ENCODE measurements at places on chromosomes 16 and 17.

GRCh38 chr16:50848755-50849514 lies 107.0 kb downstream of the CYLD start:
- no peak for DNase-seq

GRCh38 chr17:55962951-55963401 lies 190.3 kb upstream of the ANKFN1 start:
- no peak for DNase-seq

DNA sequence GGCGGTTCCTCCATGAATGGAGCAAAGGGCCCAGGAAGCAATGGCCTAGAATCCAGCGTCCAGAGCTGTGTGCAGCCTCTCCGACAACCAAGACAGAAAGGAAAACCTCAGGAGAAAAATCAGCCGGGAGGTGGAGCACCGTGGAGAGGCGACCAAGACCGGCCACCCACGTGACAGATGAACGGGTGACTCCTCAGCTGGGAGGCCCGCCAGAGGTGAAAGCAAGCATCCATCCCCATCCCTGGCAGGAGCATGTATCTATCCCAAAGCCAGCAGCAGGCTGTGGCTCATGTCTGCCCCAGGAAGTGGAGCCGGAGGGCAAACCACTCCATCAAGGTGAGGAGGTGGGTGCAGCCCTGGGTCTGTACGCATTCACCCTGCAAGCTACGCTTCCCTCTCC lies 52.1 kb downstream of the FOXL1 start:
- DNase-seq, result no peak

GRCh38 chr16:27355610-27356009 lies 41.8 kb downstream of the IL4R start:
- DNase-seq, result no peak

GRCh38 chr16:57808589-57809228 lies 6.4 kb upstream of the KIFC3 start:
- DNase-seq, result no peak

DNA sequence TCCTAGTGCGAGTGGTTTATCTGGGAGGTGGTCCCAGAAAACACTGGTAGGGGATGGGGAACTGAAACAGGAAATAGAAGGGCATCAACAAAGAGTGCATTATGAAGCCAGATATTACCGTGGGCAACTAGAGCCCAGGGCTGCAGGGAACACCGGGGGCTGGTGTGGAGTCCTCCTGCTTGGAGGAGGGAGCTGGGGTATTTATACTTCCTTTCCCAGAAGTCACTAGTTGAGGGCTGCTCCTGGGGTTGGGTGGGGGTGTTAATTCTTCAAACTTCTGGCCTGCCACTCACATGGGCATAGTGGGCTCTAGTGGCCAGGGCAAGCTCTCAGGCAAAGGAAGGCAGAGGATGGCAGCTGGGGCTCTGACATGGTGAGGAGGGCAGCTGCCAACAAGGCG lies 14.7 kb downstream of the LAT start:
- no peak for DNase-seq

GRCh38 chr17:64063088-64063487 lies 42.7 kb upstream of the ICAM2 start:
- DNase-seq, result no peak

- no peak for DNase-seq
Measured at GRCh38 chr16:10678655-10679054, 16.1 kb downstream of the TEKT5 start.

DNA sequence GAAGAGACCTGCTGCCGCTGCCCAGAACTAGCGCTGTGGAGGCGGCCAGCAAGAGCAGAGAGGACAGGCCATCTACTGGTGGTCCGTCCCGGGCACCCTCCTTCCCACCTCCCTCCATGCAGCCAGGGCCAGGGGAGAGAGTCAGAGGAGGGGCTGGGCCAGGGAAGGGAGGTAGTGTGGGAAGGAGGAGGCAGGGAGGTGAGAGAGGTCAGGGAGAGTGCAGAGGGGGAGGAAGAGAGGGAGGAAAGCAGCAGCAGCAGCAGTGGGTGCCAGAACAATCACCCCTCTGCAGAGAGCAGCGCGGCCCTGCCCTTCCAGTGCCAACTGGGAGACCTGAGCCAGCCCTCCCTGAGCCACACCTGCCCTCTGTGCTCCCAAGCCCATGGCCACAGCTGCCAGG lies 6.6 kb downstream of the C16orf95 start:
- no peak for DNase-seq

GRCh38 chr16:51416926-51417325 lies 265.9 kb upstream of the SALL1 start:
- no peak for DNase-seq

DNA sequence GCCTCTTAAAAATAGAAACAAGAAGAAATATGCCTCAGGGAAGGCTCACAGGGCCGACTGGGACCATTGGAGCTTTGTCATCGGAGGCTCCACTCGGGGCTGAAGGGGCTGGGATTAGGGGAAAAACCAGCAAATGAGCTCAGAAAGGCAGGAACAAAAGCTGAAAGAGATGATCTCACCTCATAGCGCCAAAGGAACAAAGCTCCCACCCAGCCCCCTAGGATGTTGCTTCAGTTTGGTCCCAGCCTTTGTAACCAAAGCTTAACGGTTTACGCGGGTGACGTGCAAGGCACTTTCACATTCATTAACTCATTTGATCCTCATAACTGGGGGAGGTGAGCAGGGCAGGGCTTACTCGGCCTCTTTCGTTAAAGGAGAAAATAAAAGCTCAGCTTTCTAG lies 168.5 kb upstream of the DYNLRB2 start:
- DNase-seq, result no peak

DNA sequence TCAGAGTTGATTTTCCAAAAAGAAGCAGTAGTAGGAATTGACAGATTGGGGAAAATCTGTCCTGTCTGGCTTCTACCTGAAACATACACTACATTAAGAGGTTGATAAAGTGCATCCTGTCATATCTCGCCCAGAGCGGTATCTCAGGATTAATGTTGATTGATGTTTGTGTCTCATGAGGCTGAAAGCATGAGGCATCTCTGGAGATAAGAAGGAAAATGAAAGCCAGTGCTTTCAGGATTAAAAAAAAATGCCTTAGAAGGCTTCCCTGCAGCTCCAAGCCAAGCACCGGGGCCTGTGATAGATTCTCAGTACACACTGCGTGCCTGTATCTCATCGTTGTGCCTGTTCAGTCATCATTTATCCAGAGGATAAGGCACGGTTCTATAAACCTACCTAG lies 26.4 kb upstream of the CD300E start:
- DNase-seq, result no peak

GRCh38 chr17:57554826-57555635 lies 190.1 kb downstream of the CCDC182 start:
- DNase-seq, result no peak

DNA sequence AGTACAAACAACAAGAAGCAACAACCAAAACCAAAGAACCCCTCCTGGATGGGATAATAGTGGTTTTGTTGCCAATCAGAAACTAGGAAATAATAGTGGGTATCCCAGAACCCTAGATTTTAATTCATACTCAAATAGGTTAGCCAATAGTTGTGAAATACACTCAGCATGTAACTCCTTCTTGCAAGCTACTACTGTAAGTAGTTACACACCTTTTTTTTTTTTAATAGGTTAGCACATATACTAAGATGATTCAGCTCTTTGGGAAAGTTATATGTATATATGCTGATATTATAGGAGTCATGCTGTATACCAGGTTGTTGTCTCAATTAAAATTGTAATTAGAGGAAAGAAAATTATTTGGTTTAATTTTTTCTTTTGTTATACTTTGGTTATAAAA lies 92.5 kb upstream of the HAS3 start:
- DNase-seq, result no peak

DNA sequence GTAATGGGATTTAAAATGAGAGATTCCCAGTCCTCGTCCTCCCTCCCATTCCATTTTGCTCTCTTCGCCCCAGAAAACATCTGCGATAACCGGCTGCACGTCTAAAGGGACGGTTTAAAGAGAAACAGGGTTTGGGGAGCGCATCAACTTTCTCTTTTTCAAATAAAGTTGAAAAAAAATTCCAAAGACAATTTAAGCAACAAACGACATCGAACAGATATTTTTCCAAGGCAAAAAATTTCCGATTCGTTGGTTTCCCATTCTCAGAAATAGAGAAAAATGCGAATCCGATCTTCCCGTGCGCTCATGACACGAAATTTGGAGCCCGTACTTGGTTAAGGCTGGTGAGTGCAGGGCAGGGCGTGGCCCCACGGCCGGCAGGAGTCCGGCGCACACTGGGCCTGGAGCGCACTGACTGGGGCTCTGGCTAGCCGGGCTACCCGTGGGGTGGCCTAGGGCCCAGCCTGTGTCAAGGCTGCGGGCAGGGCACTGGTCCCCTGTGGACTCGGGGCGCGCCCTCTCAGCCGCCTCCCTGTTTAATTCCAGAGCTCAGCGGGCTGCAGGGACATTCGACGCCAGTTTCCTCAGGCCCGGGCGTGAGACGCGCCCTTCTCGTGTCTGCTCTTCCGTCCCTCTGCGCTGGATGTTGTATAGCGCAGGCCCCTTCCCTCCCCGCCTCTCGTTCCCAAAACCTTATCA lies 17.9 kb upstream of the ZFHX3 start:
- no peak for DNase-seq

DNA sequence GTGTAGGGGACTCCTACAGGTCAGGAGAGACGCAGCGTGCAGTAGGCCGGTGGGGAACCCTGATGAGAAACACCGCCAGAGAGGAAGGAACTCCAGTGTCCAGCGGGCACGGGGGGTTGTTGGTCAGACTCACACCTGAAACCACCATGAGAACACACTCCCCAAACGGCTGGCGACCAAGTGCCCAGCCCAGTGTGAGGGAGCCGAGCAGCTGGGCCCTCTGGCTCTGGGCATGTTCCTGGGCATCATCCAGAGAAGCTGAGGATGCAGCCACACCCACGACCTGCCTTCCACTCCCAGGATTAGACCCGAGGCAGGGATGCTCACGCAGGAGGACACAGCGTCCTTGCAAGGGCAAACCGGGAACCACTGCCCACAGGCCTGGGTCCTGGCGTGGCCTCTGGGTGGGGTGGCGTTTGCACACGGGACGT lies 108.3 kb upstream of the ZNF750 start:
- DNase-seq, result no peak

- DNase-seq, result no peak
Measured at GRCh38 chr17:42305543-42306384, 17.5 kb downstream of the STAT5A start.

DNA sequence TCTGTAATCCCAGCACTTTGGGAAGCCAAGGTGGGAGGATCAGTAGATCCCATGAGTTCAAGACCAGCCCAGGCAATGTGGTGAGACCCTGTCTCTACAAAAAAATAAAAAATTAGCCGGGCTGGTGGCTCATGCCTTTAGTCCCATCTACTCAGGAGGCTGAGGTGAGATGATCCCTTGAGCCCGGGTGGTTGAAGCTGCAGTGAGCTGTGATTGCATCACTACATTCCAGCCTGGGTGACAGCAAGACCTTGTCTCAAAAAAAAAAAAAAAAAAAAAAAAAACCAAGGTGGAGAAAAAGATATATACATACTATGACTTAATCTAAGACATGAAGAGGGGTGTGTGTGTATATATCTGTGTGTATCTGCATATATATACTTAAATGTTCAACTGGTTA lies 26.7 kb downstream of the BBS2 start:
- no peak for DNase-seq

GRCh38 chr17:34725725-34726124 lies 146.3 kb downstream of the TMEM132E start:
- no peak for DNase-seq

DNA sequence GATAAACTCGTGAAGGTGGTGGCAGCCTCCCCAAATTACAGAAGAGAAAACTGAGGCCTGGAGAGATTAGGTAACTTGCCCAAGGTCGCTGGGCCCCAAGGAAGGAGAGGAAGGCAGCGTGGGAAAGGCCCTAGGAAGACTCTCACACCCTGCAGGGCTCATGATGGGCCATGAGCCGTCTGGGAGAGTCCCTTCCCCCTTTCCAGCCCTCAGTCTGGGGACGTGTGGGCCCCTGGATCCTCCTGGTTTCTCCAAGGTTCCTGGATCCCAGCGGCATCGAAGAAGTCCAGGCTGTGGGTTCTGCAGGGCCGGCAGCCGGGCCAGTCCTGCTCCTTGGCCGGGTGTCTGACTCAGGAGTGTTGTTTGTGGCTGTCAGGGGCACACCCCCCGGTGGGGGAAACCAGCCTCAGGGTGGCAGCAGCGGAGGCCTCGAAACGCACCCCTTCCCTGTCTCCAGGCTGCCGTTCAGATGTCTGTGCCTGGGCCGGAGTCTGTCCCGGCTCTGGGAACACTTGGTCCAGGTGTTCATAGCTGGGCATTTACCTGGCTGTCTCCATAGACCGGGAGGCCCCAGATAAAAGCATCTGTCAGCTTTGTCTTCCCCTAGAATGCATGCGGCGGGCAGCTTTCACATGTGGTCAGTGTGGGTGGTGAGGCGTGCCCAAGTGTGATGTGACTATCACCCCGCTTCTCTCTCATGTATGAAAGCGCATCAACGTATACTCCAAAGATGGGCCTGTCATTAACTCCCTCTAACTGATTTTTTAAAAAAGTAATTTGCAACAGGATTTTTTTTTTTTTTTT lies 3.7 kb upstream of the RAP1GAP2 start:
- peak; percentile 54 for DNase-seq

DNA sequence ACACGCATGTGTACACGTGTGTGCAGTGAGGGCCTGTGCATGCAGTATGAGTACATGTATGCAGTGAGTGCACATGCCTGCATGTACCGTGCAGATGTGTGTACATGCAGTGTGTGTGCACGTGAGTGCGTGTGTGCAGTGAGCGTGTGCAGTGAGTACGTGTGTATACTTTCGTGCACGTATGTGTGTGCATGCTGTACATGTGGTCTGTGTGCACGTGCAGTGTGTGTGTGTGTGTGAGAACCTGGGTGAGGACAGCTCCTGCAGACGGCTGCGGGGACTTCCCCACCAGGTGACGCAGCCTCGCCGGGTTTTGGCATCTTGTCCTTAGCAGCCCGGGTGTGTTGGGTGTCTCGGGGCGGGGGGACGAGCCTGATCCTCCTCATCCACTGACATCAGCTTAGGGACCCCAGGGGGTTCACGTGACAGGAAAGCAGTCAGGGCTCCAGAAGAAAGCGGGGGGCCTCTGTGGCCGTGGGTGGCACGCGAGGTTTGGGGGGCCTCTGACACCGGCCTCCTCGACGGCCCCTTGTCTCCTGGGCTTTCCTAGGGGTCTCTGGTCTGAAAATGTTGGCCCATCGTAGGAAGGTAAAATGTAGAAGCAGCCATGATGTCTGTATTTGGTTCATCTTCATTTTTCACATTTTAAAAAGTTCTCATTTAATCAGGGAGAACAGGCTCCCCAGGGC lies 119.6 kb upstream of the ZNF750 start:
- no peak for DNase-seq

GRCh38 chr17:58911741-58912343 lies 156.2 kb downstream of the PPM1E start:
- DNase-seq, result no peak

- no peak for DNase-seq
Measured at GRCh38 chr16:81500833-81501521, 56.4 kb downstream of the CMIP start.

DNA sequence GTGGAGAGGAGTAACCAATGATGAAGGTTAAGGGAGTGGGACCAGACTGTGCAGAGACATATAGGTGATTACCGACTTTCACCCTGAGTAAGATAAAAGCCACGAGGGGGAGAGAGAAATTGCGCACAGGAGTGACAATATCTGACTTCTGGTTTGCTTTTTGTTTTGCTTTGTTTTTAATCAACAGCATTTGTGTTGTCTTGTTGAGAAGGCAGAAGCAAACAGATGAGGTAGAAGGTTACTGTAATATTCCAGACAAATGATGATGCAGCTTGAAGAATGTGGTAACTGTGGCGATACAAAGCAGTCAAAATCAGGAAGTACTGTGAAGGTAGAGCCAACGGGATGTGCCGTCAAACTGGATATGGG lies 7.5 kb downstream of the PELP1 start:
- DNase-seq, result no peak

GRCh38 chr16:31376705-31377104 lies 16.4 kb upstream of the ITGAD start:
- DNase-seq, result no peak

GRCh38 chr16:75471723-75472633 lies 7.5 kb upstream of the TMEM170A start:
- DNase-seq, result no peak

Data from stimulated activated CD8-positive, alpha-beta memory T cell treated with anti-CD3 and anti-CD28 coated beads, Interleukin-4, amount 100 ng/mL, for 4 hours (primary cell).